GM03348 (cell line): ENCODE measurements at places on chromosomes 2 and 18.

DNA sequence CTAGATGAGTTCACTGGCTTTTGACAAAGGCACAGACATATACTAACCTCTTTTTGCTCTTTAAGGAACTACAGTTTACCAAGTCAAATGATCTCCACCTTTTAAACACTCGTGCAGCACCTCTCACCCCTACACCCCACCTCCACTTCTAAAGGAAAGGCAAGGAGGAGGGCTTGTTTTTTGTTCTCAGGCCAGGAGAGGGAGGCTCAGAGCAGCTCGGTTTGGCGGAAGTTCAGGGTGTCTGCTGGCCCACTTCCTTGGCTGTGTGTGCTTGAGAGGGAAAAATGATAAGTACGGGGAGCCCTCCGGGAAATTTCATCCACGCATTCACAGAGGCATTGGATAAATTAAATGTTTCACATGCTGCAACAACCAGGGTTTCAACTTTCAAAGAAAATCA is 667.9 kb downstream of the BCL11A start:
- no peak for DNase-seq

- no peak for DNase-seq
Measured at GRCh38 chr2:141940709-141941108, 190.1 kb downstream of the LRP1B start.

DNA sequence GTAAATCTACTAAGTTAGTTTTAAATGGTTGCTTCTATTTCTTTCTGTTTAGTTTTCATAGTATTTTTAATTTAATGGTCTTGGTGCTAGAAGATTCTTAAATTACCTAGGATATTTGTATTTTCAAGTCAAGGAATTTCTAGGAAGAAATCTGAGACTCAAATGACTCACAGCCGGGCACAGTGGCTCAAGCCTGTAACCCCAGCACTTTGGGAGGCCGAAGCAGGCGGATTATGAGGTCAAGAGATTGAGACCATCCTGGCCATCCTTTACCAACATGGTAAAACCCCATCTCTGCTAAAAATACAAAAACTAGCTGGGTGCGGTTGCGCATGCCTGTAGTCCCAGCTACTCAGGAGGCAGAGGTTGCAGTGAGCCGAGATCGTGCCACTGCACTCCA is 95.5 kb downstream of the C2orf74 start:
- DNase-seq, result no peak

DNA sequence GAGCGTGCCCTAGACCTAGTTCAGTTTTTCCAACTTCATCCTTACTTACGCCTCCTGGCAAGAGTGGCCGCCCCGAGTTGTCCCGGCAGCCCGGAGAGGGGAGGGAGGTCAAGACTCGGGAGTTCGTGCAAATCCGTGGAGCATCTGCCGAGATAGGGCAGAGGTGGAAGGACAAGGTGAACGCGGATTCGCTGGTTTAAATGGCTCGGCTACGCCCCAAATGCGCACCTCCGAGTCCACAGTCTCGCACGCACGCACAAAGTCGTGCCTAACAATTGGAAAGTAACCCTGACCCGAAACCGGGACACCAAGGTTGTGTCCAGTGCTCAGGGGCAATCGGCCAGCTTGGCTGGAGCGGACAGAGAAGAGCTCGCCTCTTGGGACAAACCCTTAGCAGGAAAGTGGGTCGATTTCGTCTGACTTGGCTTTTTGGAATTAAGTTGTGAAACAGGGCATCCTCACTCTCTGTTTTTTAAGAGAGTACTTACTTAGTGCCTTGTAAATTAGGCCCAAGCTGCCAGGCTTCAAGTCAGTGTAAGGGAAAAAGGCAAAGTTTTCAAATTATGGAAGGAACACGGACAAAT is 726 bp upstream of the SS18 start:
- DNase-seq, result peak; percentile 79

- DNase-seq, result no peak
Measured at GRCh38 chr2:222283634-222284033, 15.2 kb downstream of the PAX3 start.

DNA sequence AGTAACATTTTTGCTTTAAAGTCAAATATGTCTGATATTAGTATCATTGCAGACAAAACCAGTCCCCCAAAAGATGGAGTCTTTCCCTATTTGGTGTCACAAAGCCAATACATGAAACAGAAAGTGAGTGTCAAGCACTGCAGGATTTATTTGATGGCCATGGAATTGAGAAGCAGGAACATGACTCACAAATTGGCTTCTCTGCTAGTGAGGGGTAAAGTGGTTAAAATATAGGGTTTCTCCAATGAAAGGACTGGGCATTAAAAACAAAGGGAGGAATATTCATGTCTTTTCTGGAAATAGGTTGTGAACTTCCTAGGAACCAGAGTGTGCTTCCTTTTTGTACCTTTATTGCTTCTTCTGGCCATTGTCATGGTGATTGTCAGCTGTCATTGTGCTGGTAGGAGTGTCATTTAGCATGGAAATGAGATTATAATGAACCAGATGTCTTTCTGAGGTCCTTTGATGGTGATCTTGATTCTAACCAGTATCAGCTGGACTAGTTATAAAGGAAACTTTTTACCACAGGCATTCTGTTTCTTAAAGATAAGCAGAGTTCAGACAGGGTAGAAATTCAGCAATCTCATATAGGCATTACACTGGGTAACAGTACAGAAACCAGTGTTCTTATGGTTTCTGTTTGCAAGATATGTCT is 4.1 kb downstream of the REG1B start:
- DNase-seq, result no peak

- DNase-seq, result no peak
Measured at GRCh38 chr2:129892360-129892759, 87.1 kb upstream of the RAB6C start.

DNA sequence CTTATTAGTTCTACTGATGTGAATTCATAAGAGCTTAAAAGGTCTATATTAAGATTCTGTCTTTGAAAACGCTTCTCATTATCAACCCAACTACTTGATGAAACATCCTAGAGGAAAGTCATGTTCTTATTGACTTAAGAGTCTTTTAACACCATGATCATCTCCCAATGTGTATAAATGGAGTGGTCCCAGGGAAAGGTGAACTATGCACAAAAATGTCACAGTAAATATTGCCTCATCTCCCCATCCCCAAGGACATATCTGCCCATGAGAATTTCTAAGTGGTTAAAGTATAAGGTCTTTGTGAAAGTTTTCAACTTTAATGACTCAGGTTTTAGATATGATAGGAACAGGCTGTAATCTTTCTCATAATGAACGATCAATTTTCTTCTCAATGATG is 240.1 kb downstream of the IRS1 start:
- DNase-seq, result no peak
